ENCODE measurements at places on chromosomes 7 and 10. TPM values are rescaled to one million over a fixed set of nuclear protein-coding genes. Genes with fewer than 3 reads are reported as not detected.

- no peak for DNase-seq
These were observed 36.3 kb upstream of the IKZF1 start for GRCh38 chr7:50268223-50268622.

- no peak for DNase-seq
These were observed 209.0 kb upstream of the ZMIZ1 start for GRCh38 chr10:78859769-78860168.

ADCY1 gene
- total RNA-seq = 0.51 TPM

DNA sequence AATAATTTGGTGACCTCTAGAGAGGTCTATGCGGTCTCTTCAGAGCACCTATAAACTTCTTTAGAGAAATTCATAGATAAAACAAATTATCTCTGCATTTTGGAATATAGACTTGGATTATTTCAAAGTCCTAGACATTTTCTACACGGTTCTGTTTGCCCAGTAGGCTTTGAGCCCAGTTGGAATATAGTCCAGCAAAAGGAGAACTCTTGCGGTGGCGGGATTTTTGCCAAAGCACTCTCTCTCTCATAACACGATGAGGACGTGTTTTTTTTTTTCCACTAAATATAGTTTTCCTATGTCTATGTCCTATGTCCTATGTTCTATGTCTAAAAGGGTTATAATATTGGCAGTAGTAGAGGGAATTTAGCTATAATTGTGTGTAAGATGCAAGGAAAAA, 164.9 kb upstream of the AGR3 start:
- DNase-seq = no peak

GRCh38 chr10:52447931-52448353, 133.9 kb downstream of the DKK1 start:
- DNase-seq = no peak

GDF2 gene
- not detected for total RNA-seq

HOXA7 gene
- 2.0 TPM for total RNA-seq

GIMAP5 gene
- 255 TPM for total RNA-seq

GRCh38 chr7:126065766-126066165, 1136.1 kb upstream of the POT1 start:
- DNase-seq = no peak

DNAH11 gene
- total RNA-seq = 0.13 TPM

ZNF107 gene
- 1.3 TPM for total RNA-seq

GRCh38 chr7:43868681-43869005, 674 bp downstream of the MRPS24 start:
- no peak for DNase-seq

JAKMIP3 gene
- under 0.01 TPM for total RNA-seq

CLDN4 gene
- total RNA-seq = 0.25 TPM

DNA sequence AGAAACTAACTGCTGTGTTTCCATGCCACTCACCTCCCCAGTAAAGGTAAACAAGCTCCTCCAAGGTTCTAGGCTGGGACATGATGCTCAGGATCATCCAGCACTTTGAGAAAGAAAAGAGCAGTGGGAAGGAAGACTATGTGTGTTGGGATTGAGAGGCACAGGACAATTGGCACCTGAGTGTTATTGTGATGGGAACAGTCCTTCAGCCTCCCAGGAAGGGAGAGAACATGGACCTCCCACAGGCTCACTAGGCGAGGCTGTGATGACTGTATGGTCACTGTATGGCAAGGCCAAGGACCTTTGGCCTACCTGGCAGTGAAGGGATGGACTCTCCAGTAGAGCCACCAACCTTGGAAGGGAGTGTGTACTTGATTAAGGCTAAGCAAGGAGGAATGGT, 123.2 kb upstream of the UNC5B start:
- no peak for DNase-seq

DNA sequence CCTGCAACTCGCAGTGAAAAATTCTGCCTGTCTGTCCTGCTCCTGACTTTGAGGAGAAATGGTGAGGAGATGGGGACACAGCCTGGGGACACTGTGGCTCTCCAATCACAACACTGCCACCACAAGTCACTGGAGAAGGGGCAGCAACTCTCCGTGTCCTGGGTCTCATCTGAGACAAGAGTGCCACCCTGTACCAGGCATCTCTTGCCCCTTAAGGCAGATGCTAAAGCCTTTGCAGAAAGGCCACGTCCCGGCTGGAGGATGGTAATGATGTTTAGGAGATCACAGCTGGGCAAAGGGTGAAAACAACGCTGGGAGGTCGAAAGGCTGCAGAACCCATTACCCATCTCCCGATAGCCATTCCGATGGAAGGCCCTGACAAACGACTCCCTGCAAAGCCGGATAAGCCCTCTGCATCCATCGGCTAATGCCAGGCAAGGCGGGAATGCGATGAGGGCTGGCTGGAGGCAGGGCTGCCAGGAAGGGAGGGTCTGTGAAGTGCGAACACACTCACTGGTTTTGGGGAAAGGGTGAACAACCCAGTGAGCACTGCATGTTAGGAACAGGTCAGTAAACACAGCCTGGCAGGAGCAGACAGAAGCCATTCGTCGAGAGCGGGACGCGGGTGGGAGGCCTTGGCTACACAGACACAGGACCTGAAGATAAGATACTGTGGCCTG, 190.8 kb downstream of the ADARB2 start:
- DNase-seq = no peak

- no peak for DNase-seq
These were observed 68.1 kb upstream of the PHYHIPL start for GRCh38 chr10:59108296-59108870.

DNA sequence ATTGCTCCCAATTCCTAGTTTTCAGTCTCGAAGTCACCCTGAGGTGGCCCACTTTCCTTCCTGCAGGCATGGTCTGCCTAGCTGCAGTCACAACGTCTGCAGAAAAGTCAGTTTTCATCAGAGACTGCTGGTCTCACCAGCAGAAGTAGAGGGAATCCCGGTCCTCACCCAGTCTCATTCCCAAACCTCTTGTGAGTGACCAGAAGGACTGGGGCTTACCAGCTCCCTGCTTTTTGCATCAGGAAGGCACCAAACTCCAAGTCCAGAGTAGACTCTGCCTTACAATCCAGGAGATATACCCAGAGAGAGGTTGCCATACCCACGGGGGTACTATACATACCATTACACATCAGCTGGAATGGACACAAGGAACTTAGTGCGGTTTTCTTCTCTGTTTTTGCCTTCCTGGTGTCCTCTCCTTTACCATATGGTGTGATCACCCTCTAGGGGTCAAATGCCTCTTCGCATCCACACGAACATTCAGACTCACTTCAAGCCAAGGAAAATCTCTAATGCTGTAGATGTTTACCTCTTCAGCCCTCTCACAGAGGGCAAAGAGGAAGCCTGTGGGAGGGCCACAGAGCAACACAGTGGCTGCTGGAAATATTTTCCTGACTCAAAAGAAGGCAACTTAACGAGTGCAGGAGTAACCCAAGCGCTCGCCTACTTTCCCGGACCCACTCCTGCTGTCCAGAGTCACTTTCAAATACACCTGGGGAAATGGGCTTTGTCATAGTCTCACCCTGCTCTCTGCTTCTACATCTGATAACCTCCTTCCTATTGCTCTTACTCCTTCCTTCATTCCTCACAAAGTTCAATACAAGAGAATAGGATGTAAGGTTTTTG, 220.9 kb downstream of the C7orf25 start:
- peak; percentile 19 for DNase-seq

OR2A42 gene
- total RNA-seq = not detected

DNA sequence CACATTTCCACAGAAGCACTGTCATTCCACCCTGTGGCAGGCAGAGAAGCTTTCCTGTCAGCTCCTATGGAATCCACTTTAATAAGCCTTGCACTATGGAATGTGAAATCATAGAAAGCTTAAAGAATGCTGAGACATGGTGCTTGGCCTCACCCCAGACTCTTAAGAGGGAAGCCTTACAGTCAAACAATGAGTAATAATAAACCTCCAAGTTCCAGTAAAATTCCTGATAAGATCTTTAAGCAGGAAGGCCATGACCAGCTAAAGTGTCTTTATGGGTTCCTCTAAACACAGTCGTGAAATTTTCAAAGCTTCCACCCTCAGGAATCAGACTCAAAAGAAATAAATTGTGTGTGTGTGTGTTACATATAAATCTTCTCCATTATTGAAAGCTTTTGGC, 11.9 kb upstream of the TEX36 start:
- DNase-seq = peak; percentile 35

ANK3 gene
- 0.51 TPM for total RNA-seq

DNA sequence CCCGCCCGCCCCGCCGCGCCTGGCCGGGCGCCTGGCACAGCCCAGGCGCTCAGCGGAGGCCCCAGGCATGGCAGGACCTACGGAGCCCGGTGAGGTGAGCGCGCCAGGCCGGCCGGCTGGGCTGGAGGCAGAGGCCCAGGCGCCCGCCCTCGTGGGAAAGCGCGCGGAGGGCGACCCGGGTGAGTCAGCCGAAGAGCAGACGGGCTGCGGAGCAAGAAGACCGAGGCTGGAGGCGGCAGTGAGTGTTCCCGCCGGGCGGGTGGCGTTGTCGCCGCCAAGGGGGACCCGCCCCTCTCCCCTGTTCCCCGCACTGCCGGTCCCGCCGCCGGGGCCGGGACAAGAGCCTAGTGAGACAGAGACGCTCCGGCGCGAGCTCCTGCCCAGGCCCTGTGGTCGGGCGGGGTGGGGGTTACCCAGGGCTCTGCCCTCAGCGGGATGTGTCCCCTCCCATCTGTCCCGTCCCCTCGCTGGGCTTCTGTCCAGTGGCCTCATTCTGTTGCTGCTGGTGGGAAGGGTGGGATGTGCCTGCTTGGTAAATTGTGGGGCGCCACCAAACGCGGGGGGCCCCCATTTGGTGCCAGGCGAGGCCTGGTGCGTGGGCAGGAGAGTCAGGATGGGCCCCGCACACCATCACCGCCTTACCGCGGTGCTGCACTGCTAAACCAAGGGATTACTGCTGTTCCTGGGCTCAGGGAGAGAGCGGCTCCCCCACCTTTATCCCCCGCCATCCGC, 17.0 kb upstream of the NODAL start:
- peak; percentile 88 for DNase-seq

DNA sequence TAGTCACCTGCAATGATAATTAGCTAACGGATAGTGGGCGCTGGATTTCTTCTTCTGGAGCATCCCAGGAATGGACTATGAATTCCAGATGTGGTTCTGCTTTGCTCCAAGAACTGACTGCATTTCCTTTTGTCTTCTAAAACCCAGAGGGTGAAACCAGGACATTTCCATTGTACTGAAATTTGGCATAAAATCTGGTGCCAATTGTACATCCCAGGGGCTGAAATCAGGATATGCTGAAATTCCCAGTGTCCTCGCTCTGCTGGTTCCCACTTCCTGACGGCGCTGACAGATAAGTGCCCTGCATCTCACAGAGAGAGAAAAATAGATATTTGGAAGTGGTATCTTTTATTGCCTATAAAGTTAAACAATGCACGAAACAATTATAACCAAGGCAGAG, 31.9 kb downstream of the RBM20 start:
- DNase-seq = no peak

GRCh38 chr7:12244129-12244528, 33.0 kb downstream of the TMEM106B start:
- peak; percentile 56 for DNase-seq

GRCh38 chr7:102452451-102452850, 12.2 kb downstream of the ALKBH4 start:
- no peak for DNase-seq

LRRC4 gene
- 0.77 TPM for total RNA-seq

DNA sequence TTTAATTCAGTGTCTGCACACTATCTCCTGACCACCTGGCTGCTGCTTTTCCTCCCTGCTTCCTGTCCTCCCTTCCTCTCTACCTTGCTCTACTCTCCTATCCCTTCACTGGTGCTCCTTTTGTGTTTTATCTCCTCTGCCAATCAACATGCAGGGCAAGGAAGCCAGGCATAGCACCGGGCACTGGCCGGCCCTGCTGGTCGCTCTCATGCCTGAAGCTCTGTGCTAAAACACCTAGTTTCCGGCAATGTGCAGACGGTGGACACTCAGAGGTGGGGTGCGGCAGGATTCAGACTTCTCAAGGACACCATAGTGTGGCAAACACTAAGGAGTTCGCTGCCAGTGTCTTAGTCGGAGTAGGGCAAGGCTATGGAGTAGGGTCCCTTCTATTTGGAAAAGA, 177.1 kb downstream of the PRKCQ start:
- DNase-seq = no peak

DNA sequence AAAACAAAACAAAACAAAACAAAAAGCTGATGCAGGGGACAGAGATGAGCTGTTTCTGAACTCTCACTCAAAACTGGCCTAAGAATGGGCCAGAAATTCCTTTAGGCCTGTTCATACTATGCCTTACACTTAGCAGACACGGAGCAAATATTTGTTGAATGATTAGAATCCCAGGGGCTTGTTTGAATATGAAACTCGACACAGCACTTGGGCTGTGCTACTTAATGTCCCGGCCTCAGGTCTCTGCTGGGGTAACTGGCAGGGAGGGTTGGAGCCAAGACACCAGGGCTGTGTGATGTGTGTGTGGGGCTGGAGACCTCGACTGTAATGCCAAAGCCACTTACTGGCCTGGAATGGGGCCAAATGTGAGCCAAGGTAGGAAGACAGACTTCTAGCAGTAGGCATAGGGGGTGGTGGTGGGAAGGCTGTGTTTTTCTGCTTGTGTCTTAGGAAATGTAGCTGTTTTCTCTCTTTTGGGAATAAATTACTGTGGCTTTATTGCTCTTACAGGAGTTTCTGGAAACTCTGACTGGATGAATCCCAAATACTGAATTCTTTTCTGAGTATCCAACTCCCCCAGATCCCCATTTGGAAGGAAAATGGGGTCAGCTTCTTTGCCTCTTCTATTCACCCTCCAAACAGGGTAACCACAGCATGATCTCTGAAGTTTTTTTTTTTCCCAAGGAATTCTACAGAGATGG, 66.7 kb downstream of the EMX2 start:
- no peak for DNase-seq

DNA sequence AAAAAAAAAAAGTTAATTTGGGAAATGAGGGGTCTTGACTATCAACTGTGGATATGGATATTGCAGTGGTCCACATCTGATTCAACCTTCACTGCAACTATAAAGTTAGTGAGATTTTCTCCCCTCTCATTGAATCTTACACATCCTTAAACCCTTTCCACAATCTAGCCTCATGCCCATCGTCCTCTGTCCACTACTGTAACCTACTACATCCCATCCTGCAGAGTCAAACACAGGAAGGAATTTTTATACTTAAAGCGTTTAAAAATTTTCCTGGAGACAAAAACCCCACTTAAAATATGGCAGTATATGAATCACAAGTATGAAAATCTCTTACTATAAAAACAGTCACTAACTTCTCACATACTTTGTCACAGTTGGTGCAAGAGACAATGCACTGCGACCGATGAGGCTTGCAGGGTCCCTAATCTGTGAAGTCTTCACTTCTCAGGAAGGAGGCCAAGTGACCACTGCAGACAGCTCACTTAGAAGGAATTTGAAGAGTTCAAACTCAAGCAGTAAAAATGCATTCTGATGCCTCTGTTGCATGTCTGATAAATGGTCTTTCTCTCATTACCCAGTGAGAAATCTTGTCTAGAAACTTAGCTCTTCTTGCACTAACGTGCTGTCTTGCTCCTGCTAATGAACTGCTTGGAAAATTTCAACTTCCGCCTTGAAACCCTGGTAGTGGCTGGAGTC, 50.3 kb upstream of the ST8SIA6 start:
- no peak for DNase-seq

All from dermis microvascular lymphatic vessel endothelial cell (primary cell).